ENCODE measurements at places on chromosomes 12 and 14. TPM values are rescaled to one million over a fixed set of nuclear protein-coding genes. Genes with fewer than 3 reads are reported as not detected.

The PSMC6 gene
- total RNA-seq: 63.1 TPM

GRCh38 chr12:110084314-110085015, 36.1 kb upstream of the C12orf76 start:
- no peak for ATAC-seq

DNA sequence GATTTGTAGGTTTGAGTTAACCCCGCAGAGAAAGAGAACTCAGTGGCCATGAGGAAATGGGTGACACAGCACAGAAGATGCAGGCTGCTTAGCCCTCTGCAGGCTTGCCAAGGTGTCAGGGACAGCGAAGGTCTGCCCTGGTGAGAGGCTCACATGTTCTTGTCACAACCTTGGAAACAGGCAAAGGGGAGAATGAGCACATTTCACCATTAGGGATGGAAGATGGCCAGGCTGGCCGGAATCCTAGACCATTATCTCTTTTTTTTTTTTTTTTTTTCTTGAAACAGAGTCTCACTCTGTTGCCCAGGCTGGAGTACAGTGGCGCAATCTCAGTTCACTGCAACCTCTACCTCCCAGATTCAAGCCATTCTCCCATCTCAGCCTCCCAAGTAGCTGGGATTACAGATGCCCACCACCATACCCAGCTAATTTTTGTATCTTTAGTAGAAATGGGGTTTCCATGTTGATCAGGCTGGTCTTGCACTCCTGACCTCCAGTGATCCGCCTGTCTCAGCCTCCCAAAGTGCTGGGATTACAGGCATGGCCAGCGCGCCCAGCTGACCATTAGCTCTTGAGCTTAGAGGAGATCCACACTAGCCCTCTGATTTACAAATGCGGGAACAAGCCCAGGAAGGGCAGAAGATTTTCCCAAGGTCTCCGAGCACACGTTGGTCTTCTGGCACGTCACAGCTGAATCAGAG, 34.6 kb downstream of the LTBP2 start:
- peak; percentile 71 for ATAC-seq

- ATAC-seq: peak; percentile 91
These were observed 181.3 kb upstream of the FKBP4 start for GRCh38 chr12:2613326-2614073.

- no peak for ATAC-seq
These were observed 23.0 kb upstream of the TC2N start for GRCh38 chr14:91890291-91890749.

GRCh38 chr14:104335611-104336010, 197.2 kb downstream of the KIF26A start:
- no peak for ATAC-seq

DNA sequence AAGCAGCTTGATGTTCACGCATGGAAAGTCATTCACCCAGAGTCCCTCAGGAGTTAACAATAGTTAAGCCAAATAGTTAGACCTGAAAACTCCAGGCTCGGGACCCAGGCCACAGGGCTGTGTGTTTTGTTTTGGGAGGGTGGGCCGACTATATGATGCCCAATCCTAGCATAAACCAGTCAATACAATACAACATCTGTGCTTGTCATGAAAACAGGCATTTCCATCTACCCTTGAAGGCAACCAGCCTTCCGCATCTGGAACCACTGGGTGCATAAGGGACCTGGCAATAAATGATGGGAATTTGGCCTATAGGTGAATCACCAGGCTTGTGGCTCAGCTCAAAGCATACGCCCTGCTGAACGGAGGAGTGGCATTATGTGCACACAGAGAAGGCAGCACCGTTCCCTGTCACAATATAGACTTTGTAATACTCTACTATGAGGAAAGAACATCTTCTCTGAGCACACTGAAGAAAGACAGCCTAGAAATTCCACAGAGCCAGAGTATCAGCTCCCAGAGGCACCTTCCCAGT, 91.0 kb upstream of the FOXN3 start:
- no peak for ATAC-seq

DNA sequence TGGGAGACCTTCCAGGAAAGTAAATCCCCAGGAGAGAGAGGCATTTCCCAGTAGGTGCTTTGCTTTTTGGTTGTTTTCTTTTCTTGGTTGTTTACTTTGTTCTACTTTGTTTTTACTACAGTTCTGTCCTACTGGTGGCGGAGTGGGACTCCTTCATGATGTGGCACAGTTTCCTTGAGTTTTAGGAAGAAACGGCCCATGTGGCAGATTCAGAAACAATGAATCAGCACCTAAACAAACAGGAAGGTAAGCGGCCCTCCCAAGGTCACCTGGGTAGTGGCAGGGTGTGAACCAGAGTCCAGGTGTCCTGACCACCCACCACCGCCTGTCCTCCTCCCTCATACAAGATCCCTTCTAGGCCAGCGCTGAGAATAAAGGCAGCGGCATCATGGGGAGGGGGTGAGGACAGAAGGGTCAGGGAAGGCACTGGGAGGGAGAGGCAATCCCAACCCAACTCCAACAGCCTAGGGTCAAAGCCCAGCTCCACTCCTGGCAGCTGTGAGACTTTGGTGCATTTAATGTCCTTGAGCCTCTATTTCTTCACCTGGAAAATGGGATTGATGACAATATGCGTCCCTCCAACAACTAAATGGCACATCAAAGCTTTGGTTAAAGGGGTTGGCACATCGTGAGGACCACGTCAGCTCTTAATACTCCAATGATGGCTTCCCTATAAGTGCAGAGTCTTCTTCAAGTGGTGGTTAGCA, 111.5 kb upstream of the BCL2L14 start:
- ATAC-seq: no peak
